ENCODE measurements at places on chromosomes 4 and X. TPM values are rescaled to one million over a fixed set of nuclear protein-coding genes. Genes with fewer than 3 reads are reported as not detected.

- no peak for DNase-seq
- H3K4me1 ChIP-seq, result peaks cover 30% of the 10 kb centered on the region
Observed at GRCh38 chr4:48380583-48381167, 39.3 kb downstream of the SLAIN2 start.

GRCh38 chrX:48785540-48786214 lies 713 bp upstream of the GATA1 start:
- no peaks in the 10 kb centered on the region for H3K27me3 ChIP-seq
- no peak overlapping the region for H3K27ac ChIP-seq
- no peak for DNase-seq
- H3K36me3 ChIP-seq, result no peaks in the 10 kb centered on the region

Gene PABPC1L2B
- total RNA-seq, result not detected

DNA sequence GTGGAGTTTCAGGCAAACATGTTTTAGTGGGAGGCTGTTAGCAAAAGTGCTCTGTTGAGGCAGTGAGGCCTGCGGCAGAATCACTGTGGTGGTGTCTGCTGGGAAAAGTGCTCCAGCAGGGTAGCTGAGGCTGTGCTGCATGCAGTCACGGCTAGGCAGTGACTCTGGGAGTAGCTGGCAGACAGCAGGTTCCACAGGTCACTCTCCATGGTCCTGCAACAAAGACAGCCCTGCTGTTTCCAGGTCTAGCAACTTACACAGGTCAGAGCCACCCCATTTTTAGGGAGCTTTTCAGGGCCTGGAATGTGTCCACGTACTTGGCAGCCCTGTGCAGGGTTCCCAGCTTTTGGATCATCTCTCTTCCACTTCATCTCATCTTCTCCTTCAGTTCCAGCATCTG lies 184.3 kb downstream of the NAA11 start:
- H3K4me3 ChIP-seq, result no peak overlapping the region
- no peak for DNase-seq
- H3K4me1 ChIP-seq, result no peaks in the 10 kb centered on the region
- no peaks in the 10 kb centered on the region for H3K27me3 ChIP-seq
- no peaks in the 10 kb centered on the region for H3K36me3 ChIP-seq
- no peak overlapping the region for H3K27ac ChIP-seq

Gene RASGEF1B
- 32.8 TPM for total RNA-seq

Gene L1CAM
- total RNA-seq, result 53.7 TPM

- H3K27me3 ChIP-seq, result peaks cover 8% of the 10 kb centered on the region
- DNase-seq, result no peak
- H3K4me1 ChIP-seq, result no peaks in the 10 kb centered on the region
- no peak overlapping the region for H3K4me3 ChIP-seq
- H3K36me3 ChIP-seq, result no peaks in the 10 kb centered on the region
Observed at GRCh38 chrX:132463411-132463810, 25.4 kb downstream of the MBNL3 start.

Gene SPANXN4
- not detected for total RNA-seq

- no peak overlapping the region for H3K4me3 ChIP-seq
- H3K27me3 ChIP-seq, result no peaks in the 10 kb centered on the region
- no peak overlapping the region for H3K27ac ChIP-seq
Observed at GRCh38 chrX:7372825-7373525, 225.0 kb upstream of the PUDP start.

- no peak for DNase-seq
- no peak overlapping the region for H3K4me3 ChIP-seq
- H3K36me3 ChIP-seq, result no peaks in the 10 kb centered on the region
- no peak overlapping the region for H3K27ac ChIP-seq
- H3K27me3 ChIP-seq, result no peaks in the 10 kb centered on the region
Observed at GRCh38 chr4:125311503-125311902, 3.3 kb upstream of the FAT4 start.

DNA sequence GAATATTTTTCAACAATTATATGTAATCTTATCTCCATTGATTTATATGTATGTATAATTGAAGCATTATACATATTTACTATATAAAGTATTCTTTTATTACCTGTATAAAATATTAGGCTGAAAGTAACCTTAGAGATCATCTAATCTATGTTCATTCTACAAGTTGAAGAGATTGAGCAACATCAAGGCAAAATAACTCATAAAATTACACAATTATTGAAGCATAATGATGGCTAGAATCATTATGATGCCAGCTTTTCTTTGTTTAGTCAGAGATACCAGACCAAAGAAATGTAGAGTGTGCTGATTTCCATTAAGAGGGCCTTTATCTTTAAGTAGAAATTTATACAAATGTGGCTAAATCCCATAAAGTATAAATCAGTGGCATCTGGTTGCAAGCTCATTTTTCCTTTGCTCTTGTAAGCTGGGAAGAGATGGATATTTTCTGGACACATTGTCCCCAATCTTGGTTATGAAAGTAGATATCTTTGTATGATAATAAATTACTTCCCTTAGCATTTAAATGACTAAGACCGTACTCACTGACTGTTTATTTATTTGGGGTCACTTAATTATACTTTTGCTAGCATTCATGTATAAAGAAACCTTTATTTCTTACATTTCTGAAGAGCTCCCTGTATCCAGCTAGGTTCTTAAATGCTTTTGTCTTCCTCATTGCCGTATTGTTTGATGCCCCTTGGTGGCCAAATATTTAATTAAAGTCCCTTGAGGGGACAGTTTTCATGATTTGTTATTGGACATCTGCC lies 339.8 kb downstream of the PCDH7 start:
- no peaks in the 10 kb centered on the region for H3K4me1 ChIP-seq
- H3K27me3 ChIP-seq, result no peaks in the 10 kb centered on the region
- no peak for DNase-seq
- no peak overlapping the region for H3K27ac ChIP-seq
- H3K4me3 ChIP-seq, result no peak overlapping the region
- no peaks in the 10 kb centered on the region for H3K36me3 ChIP-seq

GRCh38 chr4:77072195-77072753 lies 3.5 kb downstream of the CCNI start:
- peaks cover 2% of the 10 kb centered on the region for H3K36me3 ChIP-seq
- no peak overlapping the region for H3K4me3 ChIP-seq
- no peak for DNase-seq
- H3K4me1 ChIP-seq, result peaks cover 24% of the 10 kb centered on the region
- no peak overlapping the region for H3K27ac ChIP-seq
- H3K27me3 ChIP-seq, result no peaks in the 10 kb centered on the region

- no peak overlapping the region for H3K4me3 ChIP-seq
- H3K27me3 ChIP-seq, result no peaks in the 10 kb centered on the region
- peaks cover 12% of the 10 kb centered on the region for H3K4me1 ChIP-seq
- DNase-seq, result no peak
Observed at GRCh38 chr4:7186031-7186430, 6.3 kb upstream of the SORCS2 start.

DNA sequence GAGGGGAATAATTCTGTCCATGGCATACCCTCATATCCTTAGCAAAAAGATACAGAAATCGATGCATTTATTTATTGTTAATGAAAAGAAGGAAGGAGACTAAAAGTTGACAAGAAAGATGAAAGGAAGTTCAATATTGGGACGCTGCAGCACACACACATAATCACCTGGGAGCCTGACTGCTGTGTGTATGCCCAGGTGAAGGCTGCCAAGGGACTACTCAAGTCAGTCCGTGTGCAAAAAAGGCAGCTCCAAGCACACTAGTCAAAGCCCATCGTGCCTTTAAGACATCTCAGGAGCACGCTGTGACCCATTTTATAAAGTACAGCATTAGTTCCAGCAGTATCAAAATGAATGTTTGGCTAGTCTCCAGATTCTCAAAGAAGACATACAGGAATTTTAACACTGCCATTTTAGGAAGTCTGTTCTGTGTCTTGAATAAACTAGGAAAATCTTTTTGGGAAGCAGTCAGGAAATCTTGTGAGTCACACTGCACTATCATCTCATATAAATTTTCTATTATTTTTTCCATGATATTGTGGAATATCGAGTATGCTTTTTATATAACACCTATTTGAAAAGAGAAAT lies 363.9 kb downstream of the GASK1B start:
- no peaks in the 10 kb centered on the region for H3K36me3 ChIP-seq
- DNase-seq, result no peak

Measured in tibial nerve (tissue), 4 donors.